ENCODE measurements at places on chromosomes 16 and 17.

DNA sequence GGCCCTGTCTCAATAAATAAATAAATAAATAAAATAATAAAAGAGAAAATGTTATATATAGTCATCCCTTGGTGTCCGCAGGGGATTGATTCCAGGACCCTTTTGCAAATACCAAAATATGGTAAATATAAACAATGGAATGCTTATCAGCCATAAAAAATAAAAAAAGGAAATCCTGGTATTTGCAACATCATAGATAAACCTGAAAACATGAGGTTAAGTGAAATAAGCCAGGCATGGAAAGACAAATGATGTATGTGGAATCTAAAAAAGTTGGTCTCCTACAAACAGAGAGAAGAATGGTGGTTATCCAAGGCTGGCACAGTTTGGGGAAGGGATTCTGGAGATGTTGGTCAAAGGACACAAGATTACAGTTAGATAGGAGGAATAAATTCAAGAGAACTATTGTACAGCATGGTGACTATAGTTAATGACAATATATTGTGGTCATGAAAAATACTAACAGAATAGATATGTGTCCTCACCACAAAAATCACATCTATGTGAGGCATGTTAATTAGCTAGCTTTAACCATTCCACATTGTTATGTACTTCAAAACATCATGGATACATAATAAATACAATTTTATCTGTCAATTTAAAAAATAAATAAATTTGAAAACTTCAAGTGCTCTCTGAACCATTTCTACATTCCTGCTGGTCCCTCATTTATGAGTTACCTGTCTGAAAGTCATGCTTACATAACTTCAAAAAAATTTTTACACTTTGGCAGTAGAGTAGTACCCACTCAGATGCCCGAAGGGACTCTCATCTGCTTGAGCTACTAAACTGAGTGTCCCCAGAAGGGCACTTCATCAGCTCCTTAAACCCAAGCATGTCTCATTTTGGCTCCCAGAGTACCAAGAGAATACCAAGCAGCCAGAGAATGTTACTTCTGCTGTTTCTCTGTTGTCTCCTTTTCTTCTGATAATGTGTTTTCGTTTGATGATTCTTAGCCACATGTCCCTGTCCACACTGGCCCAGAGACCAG is 26.6 kb downstream of the N4BP1 start:
- no peak for DNase-seq

DNA sequence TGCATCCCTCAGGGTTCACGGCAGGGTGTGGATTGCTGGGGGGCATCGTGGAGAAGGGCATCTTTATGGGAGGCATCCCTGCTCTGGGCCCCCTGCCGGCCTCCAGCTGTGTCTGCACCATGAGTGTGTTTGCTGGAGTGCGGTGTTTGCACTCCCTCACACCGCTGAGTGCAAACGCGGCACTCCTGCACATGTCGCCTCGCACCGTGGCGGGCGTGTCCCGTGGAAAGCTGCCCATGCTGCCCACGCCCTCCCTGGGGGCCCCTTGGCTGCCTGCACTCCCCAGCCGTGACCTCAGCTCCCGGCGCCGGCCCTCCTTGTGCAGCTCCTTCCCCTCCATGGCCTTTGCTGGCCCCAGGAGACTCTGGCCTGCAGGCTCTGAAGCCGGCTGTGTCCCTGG is 74.6 kb upstream of the ZNF750 start:
- no peak for DNase-seq

GRCh38 chr16:49439050-49439449 is 65.4 kb downstream of the C16orf78 start:
- no peak for DNase-seq

DNA sequence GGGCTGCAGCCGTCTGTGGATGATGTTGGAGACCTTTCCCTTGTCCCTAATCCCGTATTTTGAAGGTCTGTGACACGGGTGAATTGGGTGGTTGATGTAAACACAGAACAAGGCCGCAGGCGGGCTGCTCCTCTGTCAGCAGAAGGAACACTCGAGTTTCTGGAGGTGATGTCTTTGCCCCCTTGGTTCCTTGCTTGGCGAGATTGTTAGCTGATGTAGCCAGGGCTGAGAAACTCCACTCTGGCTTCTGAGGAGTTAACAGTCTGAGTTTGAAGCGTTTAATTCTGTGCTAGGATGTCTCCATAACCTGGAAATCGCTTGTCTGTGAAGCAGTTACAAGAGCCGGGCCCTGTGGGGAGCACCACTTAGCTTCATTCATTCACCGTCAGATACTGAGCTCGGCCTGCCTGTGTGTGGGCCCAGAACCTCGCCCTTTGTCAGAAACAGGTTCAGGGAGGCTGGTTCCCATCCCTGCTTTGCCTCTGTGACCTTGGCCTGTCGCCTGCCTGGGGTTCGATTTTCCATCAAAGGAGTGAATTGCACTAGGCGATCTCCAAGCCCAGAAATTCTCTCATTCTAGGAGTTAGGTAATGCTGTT is 1.3 kb downstream of the MAPK8IP3 start:
- peak; percentile 21 for DNase-seq

- DNase-seq, result no peak
These were observed 64.3 kb upstream of the BCAR1 start for GRCh38 chr16:75315539-75316306.

- DNase-seq, result no peak
These were observed 51.3 kb downstream of the HS3ST3B1 start for GRCh38 chr17:14352136-14352535.

Measured in activated CD4-positive, alpha-beta T cell treated with anti-CD3 and anti-CD28 coated beads, Interleukin-2, amount 50 U/mL, for 16 hours (primary cell).